ENCODE measurements at places on chromosomes 7 and 10.

- DNase-seq = no peak
Measured at GRCh38 chr7:151115121-151115835, 29.0 kb downstream of the AGAP3 start.

- no peak for DNase-seq
Measured at GRCh38 chr7:81715984-81716588, 53.8 kb downstream of the HGF start.

- no peak for DNase-seq
Measured at GRCh38 chr7:92848441-92848840, 12.1 kb upstream of the CDK6 start.

GRCh38 chr7:150356265-150356897 lies 12.2 kb upstream of the REPIN1 start:
- no peak for DNase-seq

- DNase-seq = no peak
Measured at GRCh38 chr7:55903985-55904759, 16.9 kb downstream of the ZNF713 start.

GRCh38 chr10:89625041-89625765 lies 19.8 kb downstream of the PANK1 start:
- no peak for DNase-seq

DNA sequence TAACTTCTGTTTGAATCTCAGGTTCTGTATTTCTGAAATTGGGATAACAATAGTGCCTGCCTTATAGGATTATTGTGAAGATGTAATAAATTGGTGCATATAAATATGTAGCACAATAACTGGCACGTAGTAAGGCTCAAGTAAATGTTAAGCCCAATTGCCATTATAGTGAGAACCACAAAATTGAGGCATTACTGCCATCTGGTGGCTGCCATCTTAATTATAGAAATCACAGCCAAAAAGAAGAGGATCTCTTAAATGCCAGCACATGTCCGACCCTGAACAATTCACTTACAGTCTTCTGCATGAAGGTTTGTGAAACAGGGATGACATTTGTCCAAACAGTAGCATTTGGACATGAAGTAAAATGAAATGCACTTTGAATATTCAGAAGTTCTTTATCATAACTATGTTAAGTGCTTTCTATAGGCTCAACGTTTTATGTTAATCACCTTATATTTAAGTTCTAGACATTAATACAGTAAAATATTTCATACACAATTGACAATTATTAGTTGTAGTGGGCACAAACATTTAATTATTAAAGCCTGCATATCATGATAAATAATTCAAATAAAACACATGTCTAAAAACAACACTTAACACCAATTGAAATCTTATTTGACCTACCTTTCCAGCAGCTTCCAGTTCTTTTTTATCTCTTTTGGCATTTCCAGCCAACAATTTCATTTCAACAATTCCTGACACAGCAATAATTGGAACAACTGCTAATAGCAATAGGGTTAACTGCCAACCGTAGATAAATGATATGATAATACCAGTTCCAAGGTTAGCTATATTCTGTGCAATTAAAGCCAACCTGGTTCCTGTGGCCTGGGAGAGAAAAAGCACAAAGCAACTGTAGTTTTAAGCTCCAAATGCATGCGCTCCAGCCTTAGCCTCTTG lies 58.5 kb downstream of the ABCB4 start:
- no peak for DNase-seq

GRCh38 chr7:75914169-75914654 lies 743 bp upstream of the POR start:
- no peak for DNase-seq

GRCh38 chr10:108562105-108562504 lies 1361.2 kb downstream of the XPNPEP1 start:
- no peak for DNase-seq

- DNase-seq = no peak
Measured at GRCh38 chr7:138303230-138304070, 156.6 kb upstream of the TRIM24 start.

- DNase-seq = no peak
Measured at GRCh38 chr7:1181031-1181430, 21.0 kb upstream of the ZFAND2A start.

- DNase-seq = no peak
Measured at GRCh38 chr7:34025600-34025999, 120.3 kb downstream of the BMPER start.

DNA sequence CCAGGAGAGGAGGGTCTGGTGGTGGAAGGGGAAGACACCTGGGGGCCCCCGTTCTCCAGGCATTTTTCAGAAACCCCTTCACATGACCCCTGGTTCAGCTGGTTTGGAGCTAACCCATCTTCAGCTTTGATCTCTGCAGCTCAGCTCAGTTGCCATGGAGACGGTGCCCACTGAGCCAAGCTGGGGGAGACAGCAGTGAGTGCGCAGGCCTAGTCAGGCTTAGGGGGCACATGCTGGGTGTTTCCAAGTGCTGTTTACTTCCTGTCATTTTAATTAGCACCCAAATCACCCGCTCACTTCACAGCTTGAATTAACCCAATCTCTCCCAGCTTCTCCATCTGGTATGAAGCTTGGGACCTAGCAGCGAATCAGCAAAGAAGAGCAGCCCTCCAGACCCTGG lies 9.0 kb downstream of the SPOCK2 start:
- no peak for DNase-seq

- DNase-seq = no peak
Measured at GRCh38 chr7:21365866-21366624, 61.8 kb upstream of the SP4 start.

GRCh38 chr7:76262683-76263402 lies 39.6 kb upstream of the HSPB1 start:
- no peak for DNase-seq

DNA sequence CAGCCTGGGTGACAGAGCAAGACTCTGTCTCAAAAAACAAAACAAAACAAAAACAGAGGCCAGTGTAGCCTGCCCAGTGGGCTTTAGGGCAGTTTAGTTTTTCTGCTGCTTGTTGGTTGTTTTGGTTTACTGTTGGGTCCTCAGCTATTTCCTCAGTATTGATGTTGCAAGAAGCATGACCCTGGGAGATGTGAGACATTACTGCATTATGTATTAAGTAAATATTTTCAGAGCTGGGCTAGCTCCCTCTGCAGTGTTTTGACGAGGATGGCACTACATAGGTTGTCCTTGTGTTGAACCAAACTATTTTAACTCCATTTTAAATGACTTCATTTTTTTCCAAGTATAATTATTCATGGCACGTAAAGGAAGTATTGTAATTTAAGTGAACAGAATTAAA lies 4.8 kb downstream of the AKAP9 start:
- no peak for DNase-seq

DNA sequence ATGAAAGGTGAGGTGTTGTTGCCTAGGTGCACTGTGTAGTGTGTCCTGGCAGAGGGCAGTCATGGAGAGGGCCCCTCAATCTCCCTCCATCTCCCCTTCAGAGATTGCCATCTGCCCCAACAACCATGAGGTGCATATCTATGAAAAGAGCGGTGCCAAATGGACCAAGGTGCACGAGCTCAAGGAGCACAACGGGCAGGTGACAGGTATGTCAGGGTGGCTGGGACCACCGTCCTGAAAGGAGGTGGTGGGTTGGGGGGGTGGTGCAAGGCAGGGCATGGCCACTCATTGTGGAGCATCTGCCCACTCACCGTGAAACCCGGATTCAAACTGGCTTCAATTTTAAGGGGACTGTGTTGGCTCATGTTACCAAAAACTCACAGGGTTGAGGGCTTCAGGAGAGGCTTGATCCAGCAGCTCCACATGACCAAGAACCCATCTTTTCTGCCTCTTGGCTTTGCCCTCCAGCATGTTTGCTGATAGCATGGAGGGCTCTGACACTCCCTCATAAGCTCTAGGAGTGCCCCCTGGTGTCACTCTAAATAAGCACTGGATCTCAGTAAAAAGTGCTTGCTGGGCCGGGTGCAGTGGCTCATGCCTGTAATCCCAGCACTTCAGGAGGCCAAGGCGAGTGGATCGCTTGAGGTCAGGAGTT lies 12.2 kb downstream of the ARPC1B start:
- no peak for DNase-seq

DNA sequence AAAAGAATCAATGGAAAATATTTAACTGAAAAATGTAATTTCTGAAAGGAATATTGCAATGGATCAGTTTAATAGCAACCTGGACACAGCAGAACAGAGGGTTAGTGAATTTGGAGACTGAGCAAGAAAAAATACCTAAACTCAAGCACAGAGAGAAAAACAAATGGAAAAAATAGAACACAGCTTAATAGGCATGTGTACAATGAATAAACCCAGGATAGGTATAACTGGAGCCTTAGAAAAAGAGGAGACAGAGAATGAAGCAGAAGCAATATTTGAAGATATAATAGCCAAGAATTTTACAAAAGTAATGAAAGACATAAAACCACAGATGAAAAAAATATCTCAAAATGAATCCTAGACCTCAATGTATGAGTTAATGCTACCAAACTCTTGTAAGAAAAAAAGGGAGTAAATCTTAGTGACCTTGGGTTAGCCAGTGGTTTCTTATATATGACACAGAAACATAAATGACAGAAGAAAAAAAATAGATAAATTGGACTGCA lies 2.9 kb upstream of the DNAJC1 start:
- DNase-seq = no peak

DNA sequence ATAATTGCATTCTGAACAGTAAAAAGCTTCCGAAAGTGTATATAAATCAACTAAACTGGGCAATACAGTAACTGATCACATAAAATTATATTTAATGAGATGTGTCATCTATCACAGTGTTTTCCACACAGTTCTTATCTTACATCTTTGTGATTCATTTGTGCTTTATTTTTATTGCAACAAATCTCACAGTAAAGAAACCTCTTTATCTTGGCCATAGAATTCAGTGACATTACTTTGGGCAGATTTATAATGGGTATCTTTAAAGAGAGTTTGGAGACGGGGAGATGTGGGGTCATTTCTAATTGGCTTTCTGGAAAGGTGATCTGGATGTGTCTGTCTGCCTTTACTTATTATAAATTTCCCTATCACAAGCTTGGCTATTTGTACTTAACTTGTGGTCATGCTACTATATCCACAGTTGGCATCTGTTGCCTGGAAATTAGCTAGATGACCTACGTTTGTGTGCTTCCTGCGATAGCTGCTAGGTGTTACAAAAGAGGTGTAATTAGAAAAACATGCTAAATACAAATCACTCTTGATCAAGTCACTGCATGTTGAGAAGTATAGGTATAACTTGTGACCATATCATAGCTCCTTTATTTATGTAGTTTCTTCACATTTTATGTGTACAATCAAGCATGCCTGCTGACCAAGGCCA lies 123.8 kb downstream of the ARID5B start:
- no peak for DNase-seq

DNA sequence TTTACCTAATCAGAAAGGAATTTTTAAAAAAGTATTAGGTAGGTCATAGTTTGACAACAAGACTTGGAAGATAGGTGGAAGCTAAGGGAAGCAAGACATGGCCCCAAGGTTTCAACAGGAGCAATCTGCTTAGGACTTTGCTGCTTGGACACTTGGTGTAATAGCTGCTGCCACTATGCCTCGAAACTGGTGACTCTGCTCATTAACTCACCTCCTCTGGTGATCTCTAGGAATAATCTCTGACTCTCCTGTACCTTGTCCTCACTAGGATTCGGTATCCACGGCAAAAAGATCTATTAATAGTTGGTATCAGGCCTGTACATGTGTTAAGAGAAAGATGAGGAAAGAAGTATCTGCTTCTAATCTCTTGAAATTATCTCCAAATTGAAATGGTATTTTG lies 53.1 kb downstream of the PTEN start:
- no peak for DNase-seq

DNA sequence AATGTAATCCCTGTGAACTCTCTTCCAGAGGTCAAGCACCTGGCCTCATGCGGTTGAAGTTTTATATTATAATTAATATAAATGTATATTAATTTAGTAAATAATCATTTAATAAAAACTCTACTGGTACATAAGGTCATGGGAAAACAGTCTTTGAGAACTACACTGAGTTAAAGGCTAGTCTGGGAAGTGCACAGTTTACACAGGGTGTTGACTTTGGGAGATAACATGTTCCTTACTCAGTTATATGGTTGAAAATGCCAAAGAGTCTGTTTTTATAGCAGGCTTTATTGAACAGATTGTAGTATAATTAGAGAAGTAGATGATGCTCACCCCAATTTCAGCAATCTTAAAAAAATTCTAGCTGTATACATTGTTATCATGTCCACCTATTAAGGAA lies 735.9 kb downstream of the GATA3 start:
- no peak for DNase-seq

DNA sequence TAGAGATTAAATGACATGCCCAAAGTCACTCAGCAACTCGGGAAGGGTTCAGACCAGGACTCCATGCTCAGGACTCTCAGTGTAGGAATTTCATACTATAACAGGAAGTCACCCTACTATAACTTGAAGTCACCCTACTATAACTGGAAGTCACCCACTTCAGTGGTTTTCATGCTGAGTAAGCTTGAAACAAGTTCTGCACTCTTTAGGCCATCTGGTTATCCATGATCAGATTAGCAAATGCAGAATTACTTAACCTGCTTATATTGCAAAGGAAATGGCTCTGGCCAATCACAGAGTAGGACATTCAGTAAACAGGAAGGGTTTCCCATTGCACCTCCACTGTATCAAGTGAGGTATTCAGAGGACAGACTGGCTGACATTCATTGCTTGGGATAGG lies 1240.4 kb downstream of the GATA3 start:
- DNase-seq = no peak

GRCh38 chr7:83339907-83340306 lies 177.2 kb upstream of the PCLO start:
- no peak for DNase-seq

- DNase-seq = no peak
Measured at GRCh38 chr7:101823096-101823495, 5.7 kb downstream of the CUX1 start.

- no peak for DNase-seq
Measured at GRCh38 chr7:131061818-131062217, 265.9 kb upstream of the MKLN1 start.

DNA sequence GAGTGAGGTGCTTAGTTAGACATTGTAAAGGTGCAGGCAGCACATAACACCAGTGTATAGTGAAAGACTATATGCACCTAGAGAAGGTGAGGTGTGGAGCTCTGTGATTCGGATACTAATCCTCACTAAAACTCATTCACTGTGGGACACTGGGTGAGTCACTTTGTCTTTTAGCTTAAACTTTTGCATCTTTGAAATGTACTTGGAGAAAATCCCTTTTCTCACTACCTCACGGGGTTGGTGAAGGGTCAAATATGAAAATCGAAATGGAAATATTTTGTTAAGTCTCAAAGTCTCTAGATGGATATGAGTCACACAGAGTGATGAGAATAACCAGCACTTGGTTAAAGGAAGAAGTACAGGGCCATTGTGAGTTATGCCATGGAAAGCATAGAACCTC lies 38.0 kb downstream of the MDFIC start:
- DNase-seq = no peak

DNA sequence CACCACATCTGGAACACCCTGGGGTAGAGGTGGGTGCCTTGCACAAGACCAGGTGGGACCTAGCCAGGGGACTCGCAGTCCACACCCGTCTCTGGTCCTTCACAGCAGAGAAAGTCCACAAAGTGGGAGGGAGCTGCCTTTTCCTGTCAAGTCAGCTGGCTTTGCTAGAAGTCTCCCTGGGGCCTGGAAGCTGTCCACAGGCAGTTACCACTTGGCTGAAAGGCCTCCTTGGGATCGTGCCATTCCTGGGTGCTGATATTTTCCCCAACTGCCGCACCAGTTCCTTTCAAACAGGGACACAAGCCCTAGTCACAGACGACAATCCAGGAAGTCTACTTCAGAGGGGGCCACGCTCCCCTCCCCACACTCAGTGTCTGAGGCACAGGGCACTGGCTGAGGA lies 75.4 kb downstream of the AFAP1L2 start:
- no peak for DNase-seq

Data from right kidney (tissue), 9 donors.